Muscle of back (tissue), 13 donors: ENCODE measurements at places on chromosomes 3 and 15. TPM values are rescaled to one million over a fixed set of nuclear protein-coding genes. Genes with fewer than 3 reads are reported as not detected.

GRCh38 chr15:98658831-98659699, 10.7 kb downstream of the IGF1R start:
- DNase-seq = peak; percentile 65

DNA sequence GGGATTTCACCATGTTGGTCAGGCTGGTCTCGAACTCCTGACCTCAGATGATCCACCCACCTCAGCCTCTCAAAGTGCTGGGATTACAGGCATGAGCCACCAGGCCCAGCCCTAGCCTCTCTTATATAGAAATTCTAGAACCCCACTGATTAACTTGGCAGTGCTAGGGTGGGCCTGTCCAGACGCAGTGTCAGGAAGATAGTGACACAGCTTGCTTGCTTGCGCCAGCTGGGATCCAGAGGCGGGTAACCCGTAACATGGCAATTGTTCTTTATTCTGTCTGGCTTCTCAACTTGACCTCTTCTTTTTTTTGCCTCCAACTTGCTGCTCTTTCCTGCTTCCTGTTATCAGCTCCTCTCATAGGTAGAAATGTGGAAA, 16.2 kb downstream of the CEP19 start:
- no peak for DNase-seq

GRCh38 chr3:102443021-102443420, 8.2 kb downstream of the ZPLD1 start:
- DNase-seq = no peak

- DNase-seq = no peak
These were observed 2.9 kb upstream of the U2SURP start for GRCh38 chr3:142998439-142998838.

GOLGA8J gene
- polyA plus RNA-seq = 0.93 TPM

CTSH gene
- 28.2 TPM for polyA plus RNA-seq
